ENCODE measurements at places on chromosomes 1 and 21.

- DNase-seq = no peak
These were observed 45.2 kb upstream of the DMBX1 start for GRCh38 chr1:46444466-46444865.

GRCh38 chr1:225812488-225813213 lies 2.7 kb downstream of the EPHX1 start:
- no peak for DNase-seq

DNA sequence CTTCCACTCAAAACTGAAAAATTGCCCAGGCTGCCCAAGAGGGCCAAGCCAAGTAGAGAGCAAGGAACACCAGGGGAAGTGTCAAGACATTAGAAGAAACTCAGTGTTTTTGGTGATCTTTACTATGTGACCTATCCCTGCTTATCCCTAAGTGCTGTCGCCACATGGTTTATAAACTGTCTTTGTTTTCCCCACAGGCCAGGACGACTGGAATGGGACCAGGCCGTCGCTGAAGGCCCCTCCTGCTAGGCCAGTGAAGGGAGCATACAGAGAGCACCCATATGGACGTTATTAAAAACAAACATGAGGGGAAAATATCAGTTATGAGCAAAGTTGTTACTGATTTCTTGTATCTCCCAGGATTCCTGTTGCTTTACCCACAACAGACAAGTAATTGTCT lies 28.7 kb downstream of the KHDRBS1 start:
- DNase-seq = no peak

DNA sequence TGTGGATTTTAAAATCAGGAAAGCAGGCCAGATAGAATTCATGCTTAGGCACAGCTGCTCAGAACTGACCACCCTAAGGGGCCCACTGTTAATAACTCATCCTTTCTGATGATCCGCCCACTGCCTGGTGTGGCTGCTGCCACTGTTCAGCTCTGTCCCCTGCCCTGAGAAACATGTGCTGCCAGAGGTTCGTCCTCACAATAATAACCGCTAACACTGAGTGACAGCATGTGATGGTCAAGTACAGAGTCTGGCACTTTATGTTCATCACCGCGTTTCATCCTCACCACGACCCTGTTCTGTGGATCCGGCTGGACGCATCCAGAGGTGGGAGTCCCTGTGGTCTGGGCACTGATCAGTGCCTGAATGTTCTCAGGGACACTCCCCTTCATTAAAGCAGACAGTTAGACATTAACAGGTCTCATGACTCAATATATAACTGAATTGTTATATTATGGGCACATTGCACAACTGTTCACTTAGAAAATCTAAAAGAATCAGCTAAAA lies 108.6 kb downstream of the SIM2 start:
- DNase-seq = no peak

GRCh38 chr1:31266547-31266946 lies 26.9 kb upstream of the NKAIN1 start:
- DNase-seq = no peak

- no peak for DNase-seq
These were observed 9.6 kb upstream of the RLF start for GRCh38 chr1:40151457-40152079.

- DNase-seq = no peak
These were observed 67.9 kb upstream of the GALNT2 start for GRCh38 chr1:229999004-229999670.

DNA sequence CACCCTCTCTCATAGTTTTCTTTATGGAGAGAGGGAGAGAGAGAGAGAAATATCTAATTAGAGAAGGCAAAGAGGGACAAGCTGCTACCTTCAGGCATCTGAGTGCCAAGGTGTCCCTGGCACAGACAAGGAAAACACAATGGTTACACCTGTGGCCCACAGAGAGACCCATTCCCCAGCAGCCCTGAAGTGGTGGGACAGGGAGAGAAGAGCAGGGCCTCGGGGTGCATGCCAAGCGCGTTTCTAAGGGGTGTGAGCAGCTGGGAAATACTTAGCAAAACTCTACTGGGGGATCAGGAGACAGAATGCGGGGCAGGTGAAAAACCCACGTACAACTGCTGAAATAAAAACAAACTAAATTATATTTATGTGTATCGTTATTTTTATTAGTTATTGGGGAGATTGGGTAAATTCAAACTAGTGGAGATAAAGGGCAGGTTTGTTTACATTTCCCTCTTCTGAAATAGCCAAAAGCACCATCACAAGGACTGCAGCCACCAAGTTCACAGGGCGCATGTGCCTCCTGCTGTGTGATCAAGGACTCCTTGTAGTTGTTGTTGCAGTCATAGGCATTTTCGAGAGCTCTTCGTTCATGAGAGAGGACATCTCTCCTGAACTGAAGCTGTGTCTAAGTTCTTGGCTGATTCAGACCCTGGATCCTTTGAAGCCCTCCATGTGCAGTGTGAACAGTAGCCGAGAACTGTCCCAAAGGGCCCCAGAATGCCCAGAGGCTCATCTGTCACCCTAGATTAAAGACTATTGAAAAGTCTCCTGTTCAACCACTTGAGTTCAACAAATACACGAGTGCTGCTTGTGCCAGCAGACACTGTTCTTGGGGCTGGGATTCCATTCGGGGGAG lies 737 bp upstream of the SERPINC1 start:
- no peak for DNase-seq

GRCh38 chr1:150954708-150955107 lies 19.9 kb downstream of the CERS2 start:
- DNase-seq = no peak

DNA sequence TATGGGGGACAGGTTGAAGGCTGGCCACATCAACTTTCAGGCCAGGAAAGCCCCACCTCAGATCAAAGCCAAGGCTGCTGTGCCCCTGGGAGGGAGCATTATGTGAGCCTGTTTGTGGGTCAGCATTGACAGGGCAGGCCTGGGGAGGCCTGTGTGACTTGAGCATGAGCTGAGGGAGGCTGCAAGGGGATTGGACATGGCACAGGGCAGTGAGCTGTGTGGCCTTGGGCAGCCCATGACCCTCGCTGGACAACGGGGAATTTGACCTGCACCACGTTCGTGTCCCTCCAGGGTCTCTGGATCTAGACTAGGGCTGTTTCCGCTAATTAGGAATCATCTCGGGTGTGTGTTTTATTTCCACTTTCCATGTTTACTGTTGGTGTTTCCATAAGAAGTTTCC lies 17.5 kb upstream of the LEFTY1 start:
- DNase-seq = no peak

GRCh38 chr1:64293820-64294219 lies 90.4 kb downstream of the UBE2U start:
- no peak for DNase-seq

- no peak for DNase-seq
These were observed 14.7 kb upstream of the MYSM1 start for GRCh38 chr1:58714544-58714943.

DNA sequence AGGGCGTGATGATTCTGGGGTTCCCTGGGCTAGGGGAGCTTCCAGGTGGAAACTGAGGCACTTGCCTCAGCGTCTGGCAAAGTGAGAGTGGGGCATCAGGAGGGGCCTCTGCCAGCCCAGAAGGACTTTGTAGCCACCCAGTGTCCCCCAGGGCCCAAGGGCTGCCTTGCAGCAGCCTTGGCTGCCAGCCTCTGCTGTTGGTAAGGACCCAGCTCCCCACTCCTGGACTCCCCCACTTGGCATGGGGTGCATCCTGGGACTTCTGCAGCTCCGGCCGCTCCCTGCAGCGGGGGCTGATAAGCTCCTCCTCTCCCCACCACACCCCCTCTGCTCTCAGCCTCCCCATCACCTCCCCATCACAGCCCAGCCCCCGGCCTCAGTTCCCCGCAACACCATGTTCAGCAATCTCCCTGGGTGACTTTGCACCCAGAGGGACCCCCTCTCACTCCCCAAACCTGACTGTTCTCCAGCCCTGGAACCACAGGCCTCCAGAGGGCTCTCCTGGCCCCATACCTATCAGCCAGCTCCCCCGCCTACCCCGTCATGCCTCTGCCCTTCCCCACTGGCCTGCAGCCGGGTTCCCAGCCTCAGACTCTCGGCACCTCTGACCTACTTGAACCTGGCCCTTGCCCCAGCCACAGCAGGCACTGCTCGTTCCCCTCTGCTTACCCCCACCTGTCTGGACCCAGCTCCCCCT lies 113.0 kb downstream of the CRYAA start:
- no peak for DNase-seq

DNA sequence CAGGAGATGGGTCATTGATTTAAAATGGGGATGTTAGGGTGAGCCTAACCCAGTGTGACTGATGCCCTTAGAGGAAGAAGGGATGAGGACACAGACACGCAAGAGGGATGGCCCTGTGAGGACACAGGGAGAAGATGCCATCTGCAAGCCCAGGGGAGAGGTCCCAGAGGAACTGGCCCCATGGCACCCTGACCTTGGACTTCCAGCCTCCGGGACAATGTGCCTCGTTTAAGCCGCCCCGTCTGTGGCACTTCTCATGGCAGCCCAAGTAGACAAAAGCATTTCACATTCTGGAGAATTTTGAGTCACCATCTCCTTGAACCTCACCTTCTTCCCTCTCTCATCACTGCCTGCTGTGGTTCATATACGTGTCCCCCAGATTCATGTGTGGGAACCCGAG lies 20.1 kb upstream of the PCBP3 start:
- no peak for DNase-seq

GRCh38 chr1:111948209-111949171 lies 41.0 kb downstream of the KCND3 start:
- DNase-seq = no peak

DNA sequence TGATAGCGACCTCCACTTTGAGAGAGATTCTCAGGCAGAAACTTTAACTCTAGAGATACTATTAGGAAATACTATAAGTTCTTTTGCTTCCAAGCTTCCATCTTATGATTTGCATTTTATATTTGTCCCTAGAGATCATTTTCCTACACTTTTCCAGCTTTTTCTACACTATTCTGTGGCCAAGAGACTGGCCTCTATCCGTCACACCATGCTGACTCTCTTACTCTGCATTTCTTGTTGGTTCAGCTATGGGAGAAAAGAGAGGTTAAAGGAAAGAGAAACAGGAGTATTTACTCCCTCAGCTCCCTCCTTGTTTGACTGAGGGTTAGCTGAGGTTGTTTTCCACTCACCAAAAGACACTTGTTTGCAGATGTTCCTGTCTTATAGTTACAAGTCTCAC lies 665.6 kb upstream of the CXADR start:
- no peak for DNase-seq

DNA sequence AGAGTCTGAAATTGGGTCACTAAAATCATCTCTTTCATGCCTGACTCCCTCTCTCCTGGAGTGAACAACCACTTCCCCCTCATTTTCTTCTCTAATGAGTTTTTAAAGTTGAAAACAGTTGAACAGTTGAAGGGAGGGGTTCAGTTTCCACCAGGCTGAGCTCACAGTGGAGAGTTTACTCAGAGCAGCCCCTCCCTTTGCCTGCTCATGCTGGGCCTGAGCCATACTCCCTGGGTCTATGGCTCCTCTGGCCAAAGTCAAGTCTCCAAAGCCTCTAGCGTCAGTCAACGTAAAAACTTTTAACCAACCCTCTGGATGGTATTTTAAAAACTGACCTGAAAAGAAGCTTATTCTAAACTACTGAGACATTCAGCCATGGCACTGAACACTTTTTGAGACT lies 100.8 kb upstream of the RNPC3 start:
- DNase-seq = no peak

- no peak for DNase-seq
These were observed 288.4 kb upstream of the RGS18 start for GRCh38 chr1:191869790-191870312.

DNA sequence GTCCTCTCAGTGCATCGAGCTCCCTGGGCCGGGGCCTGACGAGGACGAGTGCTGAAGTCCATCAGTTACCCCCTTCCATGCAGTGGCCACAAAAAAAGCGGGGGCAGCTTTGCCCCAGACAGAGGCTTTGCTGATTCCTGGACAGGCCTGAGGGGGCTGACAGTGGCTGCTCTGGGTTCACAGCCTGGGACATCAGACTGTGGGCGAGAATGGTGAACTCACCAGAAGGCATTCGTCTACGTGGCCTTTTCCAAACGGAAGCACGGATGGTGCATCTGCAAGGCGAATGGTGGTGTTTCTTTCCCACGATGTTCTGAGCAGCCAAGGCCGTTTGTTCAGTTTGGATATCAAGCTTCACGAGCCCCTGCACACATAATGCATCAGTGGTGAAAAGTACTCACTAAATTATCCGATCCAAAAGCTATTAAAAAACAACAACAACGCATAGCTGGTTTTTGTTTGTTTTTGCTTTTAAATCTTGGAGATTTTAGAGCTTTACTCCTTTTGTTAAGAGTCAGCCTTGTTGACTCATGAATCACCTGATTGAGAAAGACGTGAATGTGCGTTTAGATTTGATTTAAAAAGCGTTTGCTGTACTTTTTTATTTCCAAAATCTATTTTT lies 6.3 kb upstream of the ZBTB21 start:
- no peak for DNase-seq

Measured in activated CD4-positive, alpha-beta T cell treated with anti-CD3 and anti-CD28 coated beads, Interleukin-2, amount 10 ng/mL, durations not matched to agents 7 days and 5 days (primary cell).